ENCODE measurements at places on chromosomes 12 and 14. TPM values are rescaled to one million over a fixed set of nuclear protein-coding genes. Genes with fewer than 3 reads are reported as not detected.

GRCh38 chr14:33957299-33957698 lies 6.4 kb upstream of the EGLN3 start:
- no peak for DNase-seq

- no peak for DNase-seq
Measured at GRCh38 chr14:88546621-88547385, 8.0 kb downstream of the PTPN21 start.

ANHX gene
- not detected for total RNA-seq

DNA sequence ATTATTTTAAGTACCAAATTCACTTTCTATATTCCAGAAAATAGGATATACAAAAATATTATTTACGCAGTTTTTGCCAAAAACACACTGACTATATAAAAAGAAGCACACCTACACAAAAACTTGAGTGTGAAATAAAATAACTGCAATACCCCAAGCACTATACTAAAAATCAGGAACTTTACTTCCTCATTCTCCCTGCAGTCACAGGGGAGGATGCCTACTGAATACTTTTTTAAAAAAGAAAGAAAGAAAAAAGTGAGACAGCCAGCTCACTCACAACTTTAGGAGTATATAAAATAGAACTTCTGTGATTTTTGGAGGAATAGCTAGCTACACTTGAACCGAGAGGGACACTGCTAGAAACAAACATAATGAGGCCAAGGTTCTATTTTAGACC lies 12.2 kb downstream of the RPS6KA5 start:
- DNase-seq: no peak

NR2C1 gene
- total RNA-seq: 41.6 TPM

DNA sequence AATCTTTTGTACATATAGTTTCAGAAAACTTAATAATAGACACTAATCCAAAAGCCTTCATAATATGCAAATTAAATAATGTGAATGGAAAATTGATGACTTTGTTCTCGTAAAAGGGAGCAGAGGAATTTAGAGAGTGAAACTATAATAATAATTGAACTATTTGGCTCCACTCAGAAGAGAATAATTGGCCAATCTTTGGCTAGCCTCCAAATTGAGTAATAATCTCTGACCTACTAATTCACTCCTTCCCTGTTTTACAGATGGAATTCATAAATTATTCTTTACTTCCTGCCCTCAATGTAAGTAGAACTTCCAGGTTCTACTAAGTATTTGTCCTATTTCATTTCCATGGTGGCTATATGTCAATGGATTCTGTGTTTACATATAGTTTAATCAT lies 15.8 kb downstream of the TRIM9 start:
- no peak for DNase-seq

DNA sequence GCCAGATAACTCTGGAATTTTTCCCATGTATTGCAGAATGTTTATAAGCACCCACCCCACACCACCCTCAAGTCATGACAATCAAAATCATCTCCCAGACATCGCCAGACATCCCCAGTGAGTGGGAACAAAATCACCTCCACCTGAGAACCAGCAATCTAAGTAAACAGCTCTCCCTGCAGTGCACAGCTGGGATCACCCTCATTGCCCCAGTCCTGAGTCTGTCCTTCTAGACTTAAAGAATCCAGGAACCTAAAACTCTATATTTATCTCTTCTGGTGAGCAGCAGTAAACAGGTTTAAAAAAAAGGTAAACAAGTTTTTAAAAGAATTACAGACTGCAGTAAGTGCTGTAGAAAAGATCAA lies 43.3 kb upstream of the CMKLR1 start:
- DNase-seq: no peak

DNA sequence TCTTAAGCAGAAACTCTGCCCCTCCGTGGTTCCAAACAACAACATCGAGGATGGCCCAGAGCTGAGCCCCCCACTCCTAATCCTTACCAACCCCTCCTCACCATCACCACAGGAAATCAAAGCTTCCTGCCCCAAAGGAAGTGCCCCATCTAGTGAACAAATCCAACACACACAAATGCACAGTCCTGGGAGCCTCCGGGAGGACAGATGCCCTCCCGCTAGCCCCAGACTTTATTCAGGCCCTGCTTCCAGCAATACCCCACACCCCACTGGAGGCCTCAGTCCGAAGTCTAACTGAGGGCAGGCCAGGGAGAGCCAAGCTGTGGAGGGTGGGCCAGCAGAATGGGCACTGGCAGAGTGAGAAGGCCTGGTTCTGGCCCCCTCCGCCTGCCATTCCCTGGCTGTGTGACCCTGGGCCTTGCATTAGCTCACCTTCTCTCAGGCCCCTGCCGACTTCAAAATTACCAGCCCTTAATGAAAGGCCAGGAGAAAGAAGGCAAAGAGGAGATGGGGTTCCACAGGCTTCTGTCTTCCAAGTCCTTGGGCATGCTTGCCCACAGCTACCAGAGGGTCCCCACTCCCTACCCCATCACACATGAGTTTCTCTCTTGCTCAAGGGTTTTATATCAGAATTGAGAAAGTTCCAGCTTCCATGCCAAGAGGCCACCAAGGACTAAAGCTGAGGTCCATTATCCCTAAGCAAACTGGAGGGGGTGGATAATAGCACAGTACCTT lies 2.3 kb downstream of the HDAC7 start:
- no peak for DNase-seq

DNA sequence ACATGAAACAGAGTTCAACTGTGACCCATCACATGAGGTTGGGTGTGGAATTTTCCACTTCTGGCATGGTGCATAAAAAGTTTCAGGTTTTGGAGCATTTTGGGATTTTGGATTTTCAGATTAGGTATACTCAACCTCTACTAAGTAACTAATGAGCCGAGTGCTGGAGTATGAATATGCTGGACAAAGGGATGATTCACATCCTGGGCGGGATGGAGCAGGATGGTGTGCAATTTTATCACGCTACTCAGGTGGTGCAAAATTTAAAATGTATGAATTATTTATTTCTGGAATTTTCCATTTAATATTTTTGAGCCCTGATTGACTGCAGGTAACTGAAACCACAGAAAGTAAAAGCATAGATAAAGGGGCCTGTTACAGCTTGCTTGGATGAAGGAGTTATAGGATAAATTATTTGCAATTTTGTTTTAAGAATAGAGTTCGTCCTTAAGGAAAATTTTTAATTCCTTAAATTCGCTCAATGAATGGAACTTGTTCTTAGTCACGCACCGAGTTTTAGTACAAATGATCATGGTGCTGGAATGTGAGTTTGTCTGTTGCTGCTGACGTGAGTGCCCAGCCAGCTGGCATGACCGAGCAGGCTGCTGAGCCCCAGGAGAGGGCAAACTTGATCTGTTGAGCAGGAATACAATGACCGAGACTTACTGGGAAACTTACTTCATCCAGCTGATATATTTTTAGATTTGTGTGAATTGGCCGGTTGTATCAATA lies 176.3 kb downstream of the ESR2 start:
- DNase-seq: no peak

ASB2 gene
- total RNA-seq: 99.3 TPM

- no peak for DNase-seq
Measured at GRCh38 chr14:95095996-95096395, 61.3 kb downstream of the DICER1 start.

DNA sequence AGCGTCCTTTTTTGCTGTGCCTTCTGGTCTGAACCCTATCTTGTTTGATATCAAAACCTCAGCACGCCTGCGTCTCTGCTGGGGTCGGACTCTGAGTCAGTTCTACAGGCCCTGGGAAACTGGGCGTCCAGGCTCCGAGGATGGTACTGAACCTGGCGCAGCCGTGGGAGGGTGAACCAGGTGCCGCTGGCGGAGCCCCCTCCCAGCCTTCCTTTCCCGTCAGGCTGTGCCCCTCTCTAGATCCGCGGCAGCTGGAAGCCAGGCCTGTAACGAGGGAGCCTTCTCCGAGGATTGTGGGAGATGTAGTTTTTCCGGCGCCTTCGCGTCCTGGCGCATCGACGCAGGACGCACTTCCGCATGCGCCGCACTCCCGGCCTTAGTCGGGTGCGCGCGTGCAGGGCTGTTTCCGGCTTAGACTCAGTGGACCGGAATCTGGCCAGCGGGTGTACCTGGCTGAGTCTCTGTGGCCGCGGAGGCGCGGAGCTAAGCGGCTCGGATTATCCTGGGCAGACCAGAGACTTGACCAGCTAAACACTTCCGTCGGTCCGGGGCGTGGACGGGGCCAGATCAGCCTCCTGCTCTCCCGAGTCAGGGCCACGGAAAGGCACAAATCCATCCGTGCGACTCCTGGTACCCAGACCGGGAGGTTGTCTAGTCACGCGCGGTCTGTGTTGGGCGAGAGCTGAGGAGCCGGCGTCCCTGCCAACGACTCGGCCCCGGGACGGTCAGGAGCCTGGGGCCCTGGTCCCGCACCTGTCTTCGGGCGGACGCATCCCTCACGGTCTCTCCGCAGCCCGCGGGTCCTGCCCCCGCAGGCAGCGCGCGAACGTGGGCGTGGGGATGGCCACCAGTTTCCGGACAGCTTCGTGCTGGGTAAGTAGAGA lies at the start of gene ZNF26:
TSS of gene ZNF26 (plus strand) at position 367 of the 884 bp plus-strand sequence. CDS start at position 841, 474 bp downstream.
- peak; percentile 90 for DNase-seq

GRCh38 chr14:52380294-52380693 lies 66.2 kb downstream of the PTGER2 start:
- no peak for DNase-seq

- no peak for DNase-seq
Measured at GRCh38 chr14:94377866-94378470, 10.4 kb downstream of the SERPINA1 start.

PRH1 gene
- 9.7 TPM for total RNA-seq

- DNase-seq: no peak
Measured at GRCh38 chr12:32902287-32902997, 5.9 kb upstream of the PKP2 start.

DNA sequence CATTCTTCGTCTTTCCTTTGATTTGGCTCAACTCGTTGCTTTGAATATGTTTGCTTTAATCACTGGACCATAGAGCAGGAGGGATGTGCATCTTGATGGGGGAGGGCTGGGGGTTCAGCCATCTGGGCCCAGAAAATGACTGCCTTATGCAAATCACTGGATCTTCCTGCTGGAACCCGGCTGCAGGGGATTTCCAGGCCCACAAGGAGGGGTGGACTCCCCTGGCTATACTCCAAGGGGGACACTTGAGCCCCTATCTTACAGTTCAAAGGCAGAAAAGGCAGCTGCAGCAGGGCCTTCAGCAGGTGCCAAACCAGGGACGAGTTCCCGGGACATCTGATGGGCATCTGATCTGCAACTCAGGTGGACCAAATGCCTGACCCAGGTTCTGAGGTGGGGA lies 122.5 kb downstream of the DICER1 start:
- no peak for DNase-seq

All from activated CD4-positive, alpha-beta memory T cell treated with anti-CD3 and anti-CD28 coated beads, Interleukin-2, amount 10 ng/mL, durations not matched to agents 7 days and 5 days (primary cell).